Iris pigment epithelial cell (primary cell): ENCODE measurements at places on chromosomes 13 and 19.
A peak's percentile ranks its signal among the peaks of the same experiment; 100 is the strongest.

DNA sequence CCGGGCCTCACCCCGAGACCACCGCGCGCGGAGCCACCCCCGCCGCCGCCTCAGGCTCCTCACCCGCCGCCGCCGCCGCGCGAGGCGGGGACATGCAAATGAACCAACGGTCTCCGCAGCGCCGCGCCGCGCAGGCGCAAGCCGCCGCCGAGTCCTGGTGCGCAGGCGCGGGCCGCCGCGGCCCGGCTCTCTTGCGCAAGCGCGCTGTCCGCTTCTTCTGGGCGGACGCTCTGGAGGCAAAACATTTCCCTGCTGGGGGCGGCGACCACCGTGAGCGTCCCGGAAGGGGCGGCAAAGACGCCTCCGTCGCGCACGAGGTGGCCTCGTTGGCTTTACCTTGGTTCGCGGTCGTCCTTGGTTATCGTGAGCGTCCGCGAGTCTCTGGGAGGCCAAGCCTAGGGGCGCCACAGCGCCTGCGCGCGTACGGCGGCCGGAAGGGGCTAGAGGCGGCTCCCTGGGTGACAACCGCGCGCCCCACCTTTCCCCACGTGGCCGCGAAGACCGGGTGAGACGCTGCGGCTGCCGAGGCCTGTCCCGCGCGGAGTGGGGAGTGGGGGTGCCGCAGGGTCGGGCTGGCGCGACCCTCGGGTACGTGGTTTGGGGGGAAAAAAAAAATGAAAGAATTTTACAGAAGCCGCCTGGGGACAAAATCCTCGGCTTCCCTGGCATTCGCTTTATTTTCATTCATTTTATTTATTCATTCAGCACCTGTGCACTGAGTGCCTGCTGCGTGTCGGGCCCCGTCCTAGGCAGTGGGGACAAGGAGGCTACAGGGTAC is at the start of the genes ARMC6 and SUGP2:
Gene ARMC6, plus strand, starts transcription at position 178 of the 778 bp plus-strand sequence. CDS start 607 bp downstream, outside the sequence.
Gene SUGP2, minus strand, starts transcription at position 92 of the 778 bp plus-strand sequence. CDS start 2,446 bp downstream, outside the sequence.
- DNase-seq: peak; percentile 85

- DNase-seq: peak; percentile 41
Measured at GRCh38 chr13:113786262-113786841, 27.3 kb downstream of the TMEM255B start.

DNA sequence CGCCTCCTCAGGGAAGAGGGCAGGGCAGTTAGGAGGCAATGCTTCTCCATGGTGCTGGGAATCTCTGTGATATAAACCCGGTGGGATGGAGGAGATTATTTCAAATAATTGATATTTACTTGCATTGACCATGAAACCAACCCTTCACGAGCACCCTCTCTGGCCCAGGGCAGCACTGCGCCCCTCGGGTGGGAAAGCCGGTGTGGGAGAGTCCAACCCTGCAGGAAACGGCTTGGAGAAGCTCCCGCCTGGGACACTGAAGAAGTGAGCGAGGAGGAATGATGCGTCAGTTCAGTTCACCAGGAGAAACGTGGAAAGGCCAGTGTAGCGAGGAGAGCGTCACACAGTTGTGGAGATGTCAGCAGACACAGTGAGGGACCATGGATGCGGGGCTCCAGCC is 99.9 kb downstream of the COL4A2 start:
- no peak for DNase-seq

- no peak for DNase-seq
Measured at GRCh38 chr13:46352805-46353204, 34.2 kb downstream of the RUBCNL start.

GRCh38 chr19:18294467-18294864 is 13.0 kb upstream of the JUND start:
- DNase-seq: no peak

DNA sequence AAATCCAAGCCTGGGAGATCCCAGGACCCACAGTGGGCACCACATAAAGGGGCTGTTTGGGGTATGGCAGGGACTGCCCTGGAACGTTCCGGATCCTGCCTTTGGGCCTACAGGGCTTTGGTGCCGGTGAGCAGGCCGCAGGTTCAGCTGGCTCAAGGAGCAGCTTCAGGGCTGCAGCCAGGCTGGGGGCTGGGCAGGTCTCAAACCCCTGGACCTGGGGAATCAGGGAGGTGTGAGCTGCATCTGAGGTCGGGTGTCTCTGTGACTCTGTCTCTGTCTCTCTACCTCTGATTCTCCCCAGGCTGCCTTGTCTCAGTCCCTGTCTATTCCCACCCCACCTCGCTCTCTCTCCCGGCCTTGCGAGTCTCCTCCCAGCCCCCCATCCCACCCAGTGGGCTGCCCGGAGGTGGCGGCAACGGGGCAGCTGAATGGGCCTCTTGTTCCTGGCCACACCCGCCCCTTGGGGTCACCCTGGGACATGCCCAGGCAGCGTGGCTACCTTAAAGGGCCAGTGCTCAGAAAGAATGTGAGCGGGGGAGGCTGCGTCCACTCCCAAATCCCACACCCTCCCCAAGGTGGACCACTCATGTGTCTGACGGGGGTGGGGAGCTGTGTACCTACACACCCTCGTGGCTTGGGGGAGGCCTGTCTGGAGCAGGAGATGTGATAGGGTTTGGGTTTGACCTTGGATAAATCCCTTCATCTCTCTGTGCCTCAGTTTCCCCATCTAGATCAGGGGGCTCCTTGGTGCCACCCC is 31.1 kb downstream of the NFIC start:
- no peak for DNase-seq

- DNase-seq: peak; percentile 51
Measured at GRCh38 chr13:110294146-110294545, 12.8 kb downstream of the COL4A1 start.

DNA sequence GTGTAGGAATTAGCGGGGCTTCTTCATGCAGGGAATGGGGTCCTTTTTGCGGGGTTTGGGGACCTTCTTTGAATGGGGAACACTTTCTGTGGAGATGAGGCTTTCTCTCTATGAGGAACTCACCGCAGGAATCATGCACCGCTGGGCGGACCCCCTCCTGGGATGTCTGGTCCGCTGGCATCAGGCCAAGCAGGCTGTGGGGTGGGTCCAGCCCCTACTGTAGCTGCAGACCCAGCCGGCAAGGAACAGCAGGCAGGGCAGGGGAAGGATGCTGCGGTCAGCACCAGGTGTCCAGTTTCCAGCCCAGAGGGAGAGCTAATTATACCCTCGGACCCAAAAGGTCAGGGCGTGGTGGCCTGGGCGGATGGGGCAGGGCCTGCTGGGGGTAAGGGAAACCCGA is 1.8 kb downstream of the MYBPC2 start:
- DNase-seq: no peak

DNA sequence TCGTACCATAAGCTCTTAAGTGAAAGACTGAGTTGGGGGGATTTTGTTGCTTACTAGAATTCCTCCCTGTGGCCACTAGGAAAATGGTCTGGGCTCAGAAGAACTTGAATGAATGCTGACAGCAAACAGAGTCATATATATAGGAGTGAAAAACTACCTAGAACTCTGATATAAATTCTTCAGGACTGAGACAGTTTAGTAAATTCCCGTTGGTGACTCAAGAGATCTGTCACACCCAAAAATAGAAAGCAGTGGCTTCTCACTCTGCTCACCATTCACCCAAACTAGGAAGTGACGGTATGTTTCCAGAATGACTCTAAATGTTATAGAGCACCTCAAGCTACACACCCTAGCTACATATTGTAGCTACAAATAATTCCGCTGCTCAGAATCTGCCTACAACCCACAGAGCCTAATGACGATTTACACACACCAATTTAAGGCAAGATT is 116.2 kb downstream of the TBC1D4 start:
- DNase-seq: peak; percentile 83

GRCh38 chr19:1610579-1610978 is 5.3 kb upstream of the UQCR11 start:
- DNase-seq: no peak

GRCh38 chr13:81577601-81578195 is 1236.8 kb upstream of the SPRY2 start:
- DNase-seq: peak; percentile 12

DNA sequence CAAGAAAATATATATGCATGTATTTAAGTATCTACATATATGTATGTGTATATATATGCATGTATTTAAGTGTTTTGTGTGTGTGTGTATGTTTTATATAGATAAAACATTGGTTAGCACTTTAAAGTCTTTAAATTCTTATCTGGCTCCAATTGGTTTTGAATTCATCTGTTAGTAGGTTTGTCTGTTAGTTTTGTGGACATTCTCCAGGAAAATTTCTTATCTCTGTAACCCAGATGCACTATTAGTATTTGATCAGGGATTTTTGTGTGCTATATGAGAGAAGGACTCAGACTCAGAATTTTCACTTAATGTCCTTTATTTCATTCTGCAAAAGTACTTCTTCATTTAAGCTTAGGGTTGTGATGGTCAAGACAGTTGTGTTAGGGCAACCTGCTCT is 103.1 kb downstream of the ITGBL1 start:
- no peak for DNase-seq

DNA sequence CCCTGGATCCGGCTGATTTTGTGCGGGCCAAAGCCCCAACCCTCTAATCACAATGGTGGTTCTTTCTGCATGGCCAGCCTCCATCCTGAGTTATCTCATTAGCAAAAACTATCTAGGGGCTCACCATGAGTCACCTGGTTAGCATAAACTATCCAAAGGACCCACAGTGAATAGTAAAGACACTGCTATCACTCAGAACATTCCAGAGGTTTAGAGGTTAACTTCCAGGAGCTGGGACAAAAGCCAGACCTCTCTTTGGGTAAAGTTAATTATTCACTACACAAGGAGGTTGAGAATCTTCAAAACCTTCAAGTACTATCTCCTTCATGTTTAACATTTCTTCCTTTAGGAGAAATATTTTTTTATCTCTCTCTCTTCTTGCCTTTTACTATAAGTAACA is 18.8 kb upstream of the PPP5C start:
- peak; percentile 59 for DNase-seq

GRCh38 chr13:64551755-64552154 is 2678.4 kb downstream of the PCDH9 start:
- peak; percentile 88 for DNase-seq

DNA sequence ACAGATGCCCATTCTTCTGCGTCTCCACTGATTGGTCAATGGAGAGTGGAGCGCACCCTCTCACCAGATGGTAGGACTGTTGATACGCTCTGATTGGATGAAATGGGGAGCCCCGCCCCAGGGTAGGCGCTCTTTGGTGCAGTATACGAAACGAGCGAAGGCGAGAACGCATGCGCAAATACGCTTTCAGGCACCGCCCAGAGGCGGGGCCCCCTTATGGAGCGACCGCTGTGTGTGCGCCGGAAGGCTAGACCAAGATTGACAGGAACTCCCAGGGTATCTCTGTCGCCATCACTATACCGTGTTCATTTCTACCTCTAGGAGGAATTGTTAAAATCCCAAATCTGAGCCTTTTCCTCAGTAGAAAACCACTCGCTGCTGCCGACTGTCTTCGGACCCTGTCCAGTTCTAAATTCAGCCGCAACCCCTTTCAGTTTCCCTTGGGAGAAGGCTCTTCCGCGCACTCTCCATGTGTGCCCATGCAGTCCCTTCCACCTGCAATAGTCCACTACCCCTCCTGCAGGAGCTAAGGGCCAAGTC is 720 bp upstream of the HNRNPL start:
- no peak for DNase-seq

- DNase-seq: no peak
Measured at GRCh38 chr19:3263866-3264265, 39.4 kb downstream of the CELF5 start.

DNA sequence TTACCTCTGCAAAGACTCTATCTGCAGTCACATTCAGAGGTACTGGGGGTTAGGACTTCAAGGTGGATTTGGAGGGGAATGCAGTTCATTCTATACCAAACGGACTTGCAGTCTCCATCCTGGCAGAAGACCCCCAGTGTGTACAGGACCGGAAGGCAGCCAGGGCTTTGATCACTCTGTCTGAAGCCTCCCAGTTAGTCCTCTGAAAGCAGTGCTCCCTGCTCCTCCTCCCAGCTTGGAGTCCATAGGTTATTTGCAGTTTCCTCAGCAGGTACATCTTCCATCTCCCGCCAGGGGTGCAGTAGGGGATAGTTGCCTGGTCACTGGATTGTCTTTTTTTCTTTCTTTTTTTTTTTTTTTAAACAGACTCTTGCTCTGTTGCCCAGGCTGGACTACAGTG is 78.8 kb upstream of the KCTD15 start:
- DNase-seq: no peak

GRCh38 chr19:38247734-38248268 is 8.4 kb downstream of the PPP1R14A start:
- no peak for DNase-seq

- peak; percentile 93 for DNase-seq
Measured at GRCh38 chr19:56477429-56478338, 539 bp upstream of the ZNF667 start.
